T-helper 17 cell (primary cell): ENCODE measurements at places on chromosomes 6 and 20.

- no peak for DNase-seq
Measured at GRCh38 chr6:10332111-10332510, 82.8 kb downstream of the TFAP2A start.

DNA sequence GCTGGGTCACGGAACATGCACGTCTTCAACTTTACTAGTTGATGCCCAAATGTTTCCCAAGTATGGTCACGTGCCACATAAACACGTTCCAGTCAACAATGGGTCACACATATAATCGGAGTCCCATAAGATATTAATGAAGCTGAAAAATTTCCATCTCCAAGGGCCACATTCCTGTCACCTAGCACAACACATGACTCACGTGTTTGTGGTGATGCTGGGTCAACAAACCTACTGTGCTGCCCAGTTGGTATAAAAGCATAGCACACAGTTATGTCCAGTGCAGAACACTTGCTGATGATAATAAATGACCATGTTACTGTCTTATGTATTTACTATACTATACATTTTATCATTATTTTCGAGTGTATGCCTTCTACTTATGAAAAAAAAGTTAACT lies 68.0 kb upstream of the INSM1 start:
- DNase-seq, result no peak

- no peak for DNase-seq
Measured at GRCh38 chr6:107618672-107619071, 128.8 kb downstream of the SOBP start.

- DNase-seq, result no peak
Measured at GRCh38 chr20:54625497-54625896, 150.1 kb downstream of the DOK5 start.

DNA sequence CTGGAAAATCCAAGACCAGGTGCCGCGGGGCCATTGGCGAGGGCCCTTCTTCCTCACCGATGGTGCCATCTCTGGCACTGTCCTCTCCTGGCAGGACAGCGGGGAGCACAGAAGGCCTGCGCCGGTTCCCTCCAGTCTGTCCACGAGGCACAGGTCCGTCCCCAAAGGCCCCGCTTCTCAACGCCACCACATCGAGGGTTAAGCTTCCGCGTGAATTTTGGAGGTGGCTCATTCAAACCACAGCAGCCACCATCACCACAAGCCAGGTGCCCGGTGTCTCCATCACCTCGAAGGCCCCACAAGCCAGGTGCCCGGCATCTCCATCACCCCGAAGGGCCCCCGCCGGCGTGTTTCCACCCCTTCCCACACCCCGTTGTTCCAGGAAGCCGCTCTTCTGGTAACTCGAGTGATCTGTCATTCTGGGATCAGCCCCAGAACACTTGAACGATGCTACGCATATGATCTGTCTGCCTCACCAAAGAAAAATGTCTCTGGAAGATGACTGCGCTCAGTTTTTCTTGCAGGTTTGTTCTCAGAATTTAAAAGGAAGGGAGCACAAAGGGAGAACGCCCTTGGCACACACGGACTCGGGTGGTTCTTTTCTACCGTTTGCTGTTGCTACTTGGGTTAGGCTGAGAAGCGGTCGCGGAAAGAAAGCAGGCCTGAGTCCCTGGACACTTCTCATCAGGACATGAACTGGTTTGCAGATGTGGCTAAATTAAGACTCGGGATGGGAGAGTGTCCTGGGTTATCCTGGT lies 9.9 kb upstream of the KIF25 start:
- DNase-seq, result no peak

GRCh38 chr6:3442431-3443220 lies 14.2 kb downstream of the SLC22A23 start:
- DNase-seq, result no peak

DNA sequence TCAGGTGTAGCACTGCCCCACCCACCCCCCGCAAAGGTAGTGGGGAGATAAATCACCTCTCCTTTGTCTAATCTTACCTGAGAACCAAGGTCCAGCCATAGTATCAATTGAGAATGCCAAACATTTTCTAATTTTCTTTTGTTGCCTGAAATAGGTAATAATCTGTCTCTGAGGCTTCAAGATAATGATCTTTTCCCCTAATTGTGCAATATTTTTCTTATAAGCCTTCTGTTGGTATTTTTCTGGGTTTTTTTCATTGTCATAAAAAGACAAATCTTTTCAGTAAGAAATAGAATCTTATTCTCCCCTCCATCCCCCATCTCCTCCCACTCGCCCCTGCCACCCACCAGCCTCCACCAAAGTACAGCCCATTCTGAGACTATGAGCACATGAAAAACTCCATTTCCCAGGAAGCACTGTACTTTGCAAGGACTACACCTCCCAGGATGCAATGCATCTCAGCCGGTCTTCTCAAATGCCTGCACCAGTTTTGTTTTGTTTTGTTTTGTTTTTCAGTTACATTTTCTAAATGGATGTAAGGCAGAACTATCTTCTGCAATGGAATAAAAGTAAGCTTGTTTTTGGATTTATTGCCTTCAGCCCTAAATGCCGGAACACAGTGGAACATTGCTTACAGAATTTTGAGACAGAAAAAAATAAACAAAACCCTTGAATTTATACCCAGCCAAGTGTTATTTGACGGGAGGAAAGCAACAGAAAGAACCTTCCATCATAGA lies 268.0 kb downstream of the TFAP2A start:
- DNase-seq, result no peak

DNA sequence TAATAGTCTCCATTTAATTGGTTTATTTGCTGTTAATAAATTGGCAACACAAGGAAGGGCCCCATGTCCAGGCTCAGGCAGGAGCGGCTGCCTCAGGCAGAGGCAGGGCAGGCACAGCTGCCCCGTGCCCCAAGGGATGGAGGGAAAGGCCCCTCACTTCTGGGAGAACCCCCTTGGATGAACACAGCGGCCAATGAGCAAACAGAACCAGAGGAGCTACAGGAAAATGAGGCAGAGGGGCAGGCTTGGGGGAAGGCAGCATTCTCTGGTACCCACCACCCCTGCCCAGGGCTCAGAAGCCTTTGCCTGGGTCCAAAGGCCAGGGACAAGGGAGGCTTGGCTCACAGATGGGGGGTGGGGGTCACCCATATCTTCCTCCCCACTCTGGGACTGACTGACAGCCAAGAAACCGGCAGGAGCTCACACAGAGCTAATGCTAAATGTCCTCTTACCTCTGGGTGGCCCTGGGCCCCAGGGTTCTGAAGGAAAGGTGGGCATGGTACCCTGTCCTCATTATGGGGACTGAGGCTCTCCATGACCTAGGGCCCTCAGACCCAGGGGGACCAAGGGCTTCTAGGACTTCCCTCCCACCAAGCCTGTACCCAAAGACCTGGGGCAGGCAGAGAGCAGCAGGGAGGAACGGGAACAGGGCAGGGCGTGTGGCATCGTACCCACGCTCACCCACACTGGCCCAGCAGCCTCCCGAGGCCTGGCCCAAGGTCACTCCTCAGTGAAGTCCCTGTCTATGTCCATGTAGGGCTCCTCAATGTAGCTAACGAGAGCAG lies 47.0 kb downstream of the MYH7B start:
- DNase-seq, result no peak

DNA sequence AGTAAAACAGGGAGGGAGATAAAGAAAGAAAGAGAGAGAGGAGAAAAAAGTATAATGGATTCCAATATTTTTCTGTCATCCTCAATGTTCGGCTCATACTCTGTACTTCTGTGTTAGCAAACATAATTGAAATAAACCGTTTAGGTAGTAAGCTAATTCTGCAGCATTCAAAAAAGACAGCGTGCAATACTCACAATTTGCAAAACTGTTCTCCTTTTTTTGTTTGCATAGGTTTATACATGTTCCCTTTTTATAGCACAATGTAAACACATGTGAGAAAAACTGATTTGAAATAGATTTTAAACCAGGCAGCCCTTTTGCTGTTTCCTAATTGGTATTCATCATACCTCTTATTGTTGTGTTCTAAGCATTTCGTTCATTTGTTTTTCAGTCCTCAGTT lies 188.9 kb downstream of the PLCB1 start:
- DNase-seq, result no peak

DNA sequence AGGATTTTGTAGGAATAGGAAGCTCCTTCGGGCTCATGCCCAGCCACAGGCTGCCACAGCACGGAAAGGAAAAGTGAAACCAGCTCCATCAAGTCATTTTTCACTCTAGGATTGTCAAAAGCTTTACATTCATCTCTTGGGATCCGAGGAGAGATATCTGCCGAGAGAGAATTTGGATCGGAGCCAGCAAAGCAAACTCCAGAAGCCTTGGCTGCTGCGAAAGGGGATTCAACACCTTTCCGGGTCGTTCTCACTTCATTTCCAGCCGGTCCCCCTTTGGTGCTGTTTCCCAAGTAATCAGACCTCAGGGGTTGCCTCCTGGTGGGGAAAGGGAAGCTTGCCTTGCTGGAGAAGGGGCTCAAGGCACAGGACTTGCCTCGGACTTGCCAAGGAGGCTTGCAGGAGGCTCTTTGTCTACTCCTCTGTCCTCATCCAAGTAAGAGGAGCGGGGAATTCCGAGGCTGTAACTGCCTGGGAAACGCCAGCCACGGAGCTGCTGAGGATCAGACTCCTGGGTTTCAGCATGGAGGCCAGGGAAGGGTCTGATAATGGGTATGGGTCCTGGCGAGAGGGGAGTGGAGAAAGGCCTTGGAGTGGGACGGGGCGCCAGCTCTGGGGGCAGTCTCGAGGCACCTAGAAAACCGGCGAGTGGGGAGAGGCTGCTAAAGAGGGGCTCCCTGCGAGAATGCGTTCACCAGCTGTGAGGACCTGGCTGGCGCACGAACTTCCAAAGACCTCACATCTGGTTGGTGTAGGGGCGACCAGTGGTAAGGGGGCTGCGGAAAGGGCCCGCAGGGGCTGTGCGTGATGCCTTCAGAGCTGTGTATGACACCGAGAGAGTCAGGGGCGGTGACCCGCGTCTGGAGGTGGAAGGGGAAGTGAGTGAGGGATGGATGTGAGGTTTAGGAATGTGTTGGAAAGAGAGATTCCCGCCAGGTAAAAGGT lies 702 bp downstream of the ETV7 start:
- DNase-seq, result no peak

DNA sequence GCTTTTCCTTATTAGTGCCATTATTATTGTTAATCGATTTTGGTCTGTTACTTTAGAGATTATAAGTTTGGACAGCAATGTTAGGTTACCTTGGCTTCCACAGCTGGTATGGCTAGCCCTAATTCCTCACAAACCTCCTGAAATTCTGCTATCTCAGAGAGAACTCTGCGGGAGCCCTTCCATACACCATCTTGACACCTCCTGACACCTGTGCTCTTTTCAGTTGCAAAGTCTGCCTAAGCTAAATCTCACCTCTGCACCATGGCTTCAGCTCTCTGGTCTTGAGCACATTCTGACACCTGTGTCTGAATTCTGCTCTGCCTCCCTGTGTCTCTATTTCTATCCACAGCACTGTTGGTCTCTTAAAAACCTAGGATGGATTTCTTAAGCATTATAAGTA lies 106.5 kb downstream of the DCDC2 start:
- DNase-seq, result no peak

DNA sequence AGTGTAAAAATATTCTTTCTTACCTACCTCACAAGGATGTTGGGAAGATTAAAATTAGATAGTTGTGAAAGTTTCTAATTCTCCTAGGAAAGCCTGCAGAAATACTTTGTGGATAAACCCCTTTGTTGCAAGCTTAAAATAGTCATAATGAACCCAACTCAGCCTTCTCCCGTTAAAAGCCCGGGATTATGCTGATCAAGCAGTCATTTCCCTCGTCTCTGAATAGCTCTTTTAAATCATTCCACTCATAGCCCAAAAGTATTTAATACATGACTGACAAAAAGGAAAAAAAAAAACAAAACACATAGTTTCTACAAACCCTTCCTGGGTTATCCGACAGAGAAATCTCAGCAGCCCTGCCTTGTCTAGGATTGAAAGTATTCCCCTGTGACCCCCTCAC lies 10.9 kb upstream of the METTL24 start:
- DNase-seq, result no peak

GRCh38 chr6:13668291-13668928 lies 43.2 kb downstream of the RANBP9 start:
- DNase-seq, result no peak

DNA sequence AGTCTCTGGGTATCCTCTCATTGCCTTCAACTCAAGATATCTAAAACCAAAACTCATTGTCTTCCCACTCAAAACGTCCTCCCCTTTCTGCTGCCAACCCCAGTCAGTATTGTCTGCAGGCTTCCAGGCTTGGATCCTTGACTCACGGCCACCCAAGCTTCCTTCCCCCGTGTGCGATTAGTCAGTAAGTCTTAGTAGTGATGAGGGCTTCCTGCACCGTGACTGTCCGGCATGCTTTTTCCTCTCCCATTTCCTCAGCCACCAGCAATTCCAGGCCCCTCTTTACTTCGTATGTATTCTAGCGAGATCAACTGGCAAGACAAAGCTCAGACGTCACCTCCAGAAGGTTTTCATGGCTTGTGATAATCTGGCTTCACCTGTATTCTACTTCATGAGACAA lies 88.6 kb upstream of the DUSP22 start:
- DNase-seq, result no peak

GRCh38 chr6:6649824-6650349 lies 61.4 kb downstream of the LY86 start:
- no peak for DNase-seq

DNA sequence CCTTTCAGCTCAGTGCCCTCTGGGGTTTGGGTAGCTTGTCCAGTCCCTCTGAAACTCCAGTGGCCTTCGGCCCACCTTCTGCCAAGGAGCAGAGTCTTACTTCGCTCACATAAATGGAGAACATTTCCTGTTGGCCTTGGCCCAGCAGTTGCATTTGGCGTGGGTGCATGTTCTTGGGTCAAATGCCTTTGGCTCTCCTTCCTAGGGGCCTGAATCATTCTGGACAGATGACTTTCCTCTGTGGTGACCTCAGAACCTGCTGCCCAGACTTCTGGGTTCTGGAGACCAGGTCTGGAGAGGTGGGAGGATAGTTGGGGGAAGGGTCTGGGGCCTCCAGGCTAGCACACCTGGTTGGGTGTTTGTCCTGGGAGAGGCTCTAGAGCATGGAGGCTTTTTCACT lies 29.3 kb downstream of the BCAS4 start:
- DNase-seq, result no peak

GRCh38 chr6:149202952-149203351 lies 114.6 kb upstream of the TAB2 start:
- no peak for DNase-seq

GRCh38 chr20:53829724-53830521 lies 236.3 kb upstream of the ZNF217 start:
- no peak for DNase-seq

- DNase-seq, result no peak
Measured at GRCh38 chr20:24962510-24962909, 13.4 kb downstream of the CST7 start.

DNA sequence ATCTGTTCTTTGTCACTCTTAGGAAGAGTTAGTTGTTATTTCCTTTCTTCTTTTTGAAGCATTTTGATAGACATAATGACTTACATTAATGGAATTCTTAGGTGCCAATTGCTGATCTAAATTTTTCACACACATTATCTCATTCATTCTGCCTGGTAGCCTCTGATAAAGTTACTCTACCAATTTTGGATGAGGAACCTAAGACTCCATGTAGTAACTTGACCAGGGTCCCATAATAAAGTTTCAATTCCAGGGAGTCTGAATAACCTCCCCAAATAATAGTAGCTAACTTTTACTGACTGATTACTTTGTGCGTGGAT lies 73.2 kb upstream of the CITED2 start:
- no peak for DNase-seq

GRCh38 chr6:104484626-104485025 lies 375.1 kb downstream of the HACE1 start:
- DNase-seq, result no peak

GRCh38 chr20:61806995-61807394 lies 258.7 kb downstream of the TAF4 start:
- no peak for DNase-seq
